Lower leg skin (tissue), 4 donors: ENCODE measurements at places on chromosomes 12 and 14. TPM values are rescaled to one million over a fixed set of nuclear protein-coding genes. Genes with fewer than 3 reads are reported as not detected.

The PLEKHG3 gene
- 178 TPM for total RNA-seq

The M6PR gene
- 73.4 TPM for total RNA-seq

The KRT77 gene
- total RNA-seq = 122 TPM

The SLC4A8 gene
- 0.05 TPM for total RNA-seq

The PRB2 gene
- total RNA-seq = not detected

The SPX gene
- total RNA-seq = not detected

The C12orf76 gene
- total RNA-seq = 4.2 TPM

The MYO1A gene
- 2.0 TPM for total RNA-seq

The ARHGEF25 gene
- total RNA-seq = 4.3 TPM

The CMA1 gene
- total RNA-seq = 1.2 TPM

The TEDC1 gene
- 4.6 TPM for total RNA-seq

GRCh38 chr12:14138495-14138894 is 157.1 kb upstream of the GRIN2B start:
- DNase-seq = no peak

GRCh38 chr14:37585971-37586796 is 8.9 kb downstream of the FOXA1 start:
- DNase-seq = no peak

GRCh38 chr14:68972507-68973218 is 6.4 kb downstream of the ACTN1 start:
- DNase-seq = no peak

DNA sequence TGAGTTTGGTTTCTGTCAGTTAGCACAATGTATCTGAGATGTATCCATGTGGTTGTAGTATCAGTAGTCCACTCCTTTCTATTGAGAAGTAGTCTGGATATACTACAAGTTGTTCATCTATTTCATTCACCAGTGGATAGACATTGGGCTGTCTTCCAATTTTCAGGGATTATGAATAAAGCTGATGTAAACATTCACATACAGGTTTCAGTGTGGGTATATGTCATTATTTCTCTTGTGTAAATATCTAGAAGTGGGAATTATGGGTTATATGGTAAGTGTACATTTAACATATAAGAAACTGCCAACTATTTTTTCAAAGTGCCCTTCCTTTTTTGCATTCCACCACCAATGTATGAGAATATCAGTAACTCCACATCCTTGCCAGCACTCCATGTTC is 35.9 kb downstream of the PHLDA1 start:
- DNase-seq = no peak

DNA sequence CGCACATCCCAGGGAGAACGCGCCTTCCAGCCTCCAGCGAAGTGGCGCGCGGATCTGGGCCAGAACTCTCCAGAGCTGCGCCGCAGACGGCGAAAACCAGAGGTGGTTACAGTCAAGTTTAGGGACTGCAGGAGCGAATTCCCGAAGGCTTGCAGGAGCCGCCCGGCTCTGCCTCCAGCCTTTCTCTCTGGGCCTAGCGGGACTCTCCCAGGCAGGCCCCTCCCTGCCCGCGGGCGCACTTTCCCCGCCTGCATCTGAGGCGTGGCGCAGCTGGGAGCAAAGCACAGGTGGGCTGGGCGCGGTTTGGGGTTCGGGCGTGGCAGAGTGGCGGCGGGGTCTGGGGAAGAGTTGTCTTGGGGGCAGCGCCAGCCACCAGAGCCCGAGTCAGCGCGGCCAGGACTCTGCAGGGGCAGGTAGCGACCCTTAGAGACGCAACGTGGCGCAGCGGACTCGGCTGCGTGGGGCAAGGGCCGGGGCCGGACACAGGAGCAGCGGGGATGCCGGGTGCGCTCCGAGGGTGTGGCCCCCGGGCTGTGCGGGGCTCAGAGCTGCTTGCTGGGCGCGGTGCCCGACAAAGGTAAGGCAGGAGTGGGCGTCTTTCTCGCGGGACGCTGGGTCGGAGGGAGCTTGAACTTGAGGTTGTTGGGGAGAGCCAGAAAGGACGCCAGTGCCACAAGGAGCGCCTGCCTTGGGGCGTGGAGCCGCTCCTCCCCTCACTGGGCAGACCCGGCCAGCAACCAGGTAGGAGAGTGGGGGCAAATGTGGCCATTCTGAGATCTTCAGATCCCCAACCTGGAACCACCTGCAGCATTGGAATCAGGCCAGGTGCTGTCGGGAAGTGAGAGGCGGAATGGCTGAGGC is 1126.0 kb downstream of the AACS start:
- DNase-seq = no peak

DNA sequence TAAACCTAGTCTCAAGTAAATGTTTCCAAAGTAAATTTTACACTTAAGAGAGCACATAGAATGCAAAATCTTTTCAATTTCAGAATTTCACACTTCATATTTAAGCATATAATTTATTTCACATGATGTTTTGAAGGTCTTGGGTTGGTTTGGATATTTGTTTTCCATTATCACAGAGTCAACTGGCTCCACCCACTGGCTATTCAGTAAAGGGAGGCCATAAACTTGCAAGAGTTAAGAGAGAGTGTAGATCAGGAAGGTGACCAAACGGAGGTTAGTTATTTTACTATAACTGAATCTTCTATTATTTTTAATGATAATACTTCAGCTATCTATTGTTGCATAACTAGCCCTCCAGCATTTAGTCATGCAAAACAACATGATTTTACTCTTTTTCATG is 6.2 kb upstream of the CPNE8 start:
- DNase-seq = no peak

DNA sequence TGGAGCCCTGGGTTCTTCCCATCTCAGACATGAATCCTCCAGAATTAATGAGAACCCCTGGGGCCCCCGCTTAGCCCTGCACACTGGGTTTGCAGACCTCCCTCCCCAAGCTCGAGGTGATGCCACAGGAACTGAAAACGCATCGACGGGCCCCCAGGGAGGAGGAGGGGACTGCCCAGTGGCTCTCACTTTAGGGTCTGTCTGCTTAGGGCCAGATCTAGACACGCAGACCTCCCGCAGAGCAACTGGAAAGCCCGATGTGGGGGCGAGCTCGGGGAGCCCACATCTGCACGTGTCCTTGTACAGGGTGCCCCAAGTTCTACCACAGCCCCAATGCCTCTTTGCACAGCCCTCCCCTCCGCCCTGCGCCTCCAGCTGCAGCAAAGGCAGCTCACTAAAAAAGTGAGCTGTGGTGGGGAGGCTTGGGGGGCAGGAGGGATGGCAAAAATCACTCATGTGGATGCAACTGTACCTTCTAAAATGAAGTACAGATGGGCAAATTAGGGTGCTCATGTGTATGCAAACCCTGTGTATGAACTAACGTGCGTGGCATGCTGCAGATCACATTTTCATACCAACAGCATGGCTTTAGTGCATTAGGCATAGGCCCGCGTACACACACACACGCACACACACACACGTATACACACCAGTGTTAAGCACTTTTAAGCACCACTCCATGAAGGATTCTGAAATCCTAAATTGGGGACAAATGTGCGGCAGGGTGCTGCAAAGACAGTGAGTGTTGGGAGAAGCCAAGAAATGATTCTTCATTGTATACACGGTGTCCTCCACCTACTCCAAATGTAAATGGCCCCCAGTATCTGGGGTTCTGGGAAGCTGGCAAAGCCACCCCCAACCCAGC is 99.9 kb upstream of the MAP1LC3B2 start:
- DNase-seq = no peak

DNA sequence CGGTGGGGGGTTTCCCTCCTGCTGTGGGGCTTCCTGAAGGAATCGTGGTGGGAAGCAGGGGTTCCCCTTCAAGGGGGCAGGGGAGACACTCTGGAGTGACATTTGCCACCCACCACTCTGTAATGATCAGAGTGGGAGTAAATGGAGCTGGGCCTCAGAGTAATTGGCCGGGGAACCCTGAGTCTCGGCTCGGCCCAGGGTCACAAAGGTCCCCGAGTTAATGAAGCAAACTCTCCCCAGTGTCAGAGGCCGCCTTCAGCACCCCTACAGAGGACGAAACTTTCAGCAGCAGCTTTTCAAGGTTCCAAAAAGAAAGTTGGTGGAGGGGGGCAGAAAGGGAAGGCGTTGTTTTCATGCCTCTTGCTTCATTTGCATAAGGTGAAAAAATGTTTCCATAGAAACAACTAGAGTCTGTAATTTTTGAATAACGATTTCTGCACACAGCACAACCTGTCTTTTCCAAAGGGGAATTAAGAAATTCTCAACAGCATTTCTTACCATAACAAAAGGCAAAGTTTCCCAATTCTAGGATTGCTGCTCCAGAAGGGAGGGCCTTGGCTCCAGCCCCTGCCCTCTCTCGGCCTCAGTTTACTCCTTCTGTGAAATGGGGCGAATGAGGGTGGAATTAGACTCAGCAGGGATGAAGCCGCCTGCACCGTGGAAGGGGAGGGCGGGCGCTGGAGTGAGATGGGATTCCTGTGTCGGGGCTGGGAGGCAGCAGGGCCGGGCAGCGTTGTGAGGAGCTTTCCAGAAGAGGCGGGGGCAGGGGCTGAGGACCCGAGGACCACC is 67.0 kb upstream of the BEGAIN start:
- no peak for DNase-seq

DNA sequence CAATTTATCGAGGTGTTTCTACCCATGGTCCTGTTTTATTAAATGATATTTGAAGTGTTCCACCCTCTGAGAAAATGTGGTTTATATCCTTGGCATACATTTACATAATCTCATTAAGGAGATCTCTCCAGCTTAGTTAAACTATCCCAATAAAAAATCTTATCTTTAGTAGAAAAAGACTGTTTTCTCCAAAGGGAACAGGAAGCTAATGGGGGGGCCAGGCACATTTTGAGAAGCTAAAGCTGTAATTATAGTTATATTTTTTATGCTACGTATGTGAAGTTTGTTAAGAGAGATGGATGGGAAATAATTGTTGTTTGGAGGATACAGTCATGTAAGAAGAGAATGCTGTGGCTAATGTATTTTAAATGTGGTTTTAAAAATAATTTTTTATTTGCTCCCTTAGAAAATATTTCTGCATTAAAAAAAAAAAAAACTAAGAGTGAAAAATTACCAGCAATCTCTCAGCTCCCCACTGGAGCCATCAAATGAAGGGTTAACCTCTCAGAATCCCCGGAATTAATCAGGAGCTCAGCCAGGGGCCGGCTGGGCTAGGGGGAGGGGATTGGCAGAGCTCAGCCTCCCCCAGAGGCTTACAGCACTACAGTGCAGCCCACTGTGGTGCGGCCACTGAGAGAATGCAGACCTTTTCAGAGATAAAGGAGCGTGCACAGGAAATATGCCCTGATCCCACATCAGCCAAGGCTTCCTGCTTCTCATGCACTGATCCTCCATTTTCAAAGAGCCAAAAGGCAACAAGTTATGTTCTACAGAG is 185.8 kb downstream of the EGLN3 start:
- DNase-seq = no peak

- DNase-seq = no peak
These were observed 1.4 kb upstream of the PHC1 start for GRCh38 chr12:8912914-8913313.

- peak; percentile 76 for DNase-seq
These were observed at the start of gene CDC42BPB for GRCh38 chr14:103057372-103058163. TSS of gene CDC42BPB (minus strand) at chr14:103057549. CDS start at chr14:103057173, 376 bp downstream.
